HFFc6 (cell line): ENCODE measurements at places on chromosomes 3 and 15. TPM values are rescaled to one million over a fixed set of nuclear protein-coding genes. Genes with fewer than 3 reads are reported as not detected.
A peak's percentile ranks its signal among the peaks of the same experiment; 100 is the strongest.

The IGF2BP2 gene
- 95.7 to 111 TPM (median 103 TPM) in 3 replicates for total RNA-seq

The ATP13A4 gene
- total RNA-seq, result not detected in 3 replicates

DNA sequence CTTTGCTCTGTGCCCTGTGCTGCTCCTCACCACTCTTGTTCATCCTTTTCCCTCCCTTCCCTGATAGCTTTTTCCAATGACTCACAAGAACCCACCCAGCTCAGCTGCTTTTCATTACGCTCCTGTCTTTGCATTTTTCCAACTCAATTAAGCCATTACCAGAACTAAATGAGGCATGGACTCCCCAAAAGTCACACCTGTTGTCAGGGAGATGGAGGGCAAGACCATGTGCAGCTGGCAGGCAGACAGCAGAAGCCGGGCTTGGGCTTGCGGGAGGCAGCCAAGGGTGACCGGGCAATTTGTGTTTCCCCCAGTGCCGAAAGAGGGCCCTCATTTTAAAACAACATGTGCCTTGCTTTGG is 64.3 kb downstream of the CASR start:
- DNase-seq, result peak; percentile 11

DNA sequence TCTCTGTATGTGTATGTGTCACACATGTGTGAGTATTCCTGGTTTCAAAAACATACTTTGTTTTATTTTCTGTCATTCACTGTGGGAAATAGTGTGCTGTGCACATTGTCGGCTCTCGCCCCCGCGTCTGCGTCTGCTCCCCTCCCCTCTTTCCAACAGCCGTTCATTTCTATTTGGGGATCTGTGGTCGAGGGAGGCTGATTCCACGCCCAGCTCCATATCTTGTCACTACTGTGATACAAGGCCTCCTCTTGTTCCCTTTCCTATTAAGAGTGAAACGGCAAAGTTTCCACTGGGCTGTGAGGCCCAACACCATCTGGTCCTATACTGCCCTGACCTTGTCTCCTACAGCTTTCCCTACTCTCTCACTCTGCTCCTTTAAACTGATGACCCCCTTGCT is 172.5 kb upstream of the LRIG1 start:
- no peak for DNase-seq

The RTP1 gene
- not detected in 3 replicates for total RNA-seq

GRCh38 chr3:4493941-4494894 is 1.1 kb downstream of the ITPR1 start:
- DNase-seq, result no peak

DNA sequence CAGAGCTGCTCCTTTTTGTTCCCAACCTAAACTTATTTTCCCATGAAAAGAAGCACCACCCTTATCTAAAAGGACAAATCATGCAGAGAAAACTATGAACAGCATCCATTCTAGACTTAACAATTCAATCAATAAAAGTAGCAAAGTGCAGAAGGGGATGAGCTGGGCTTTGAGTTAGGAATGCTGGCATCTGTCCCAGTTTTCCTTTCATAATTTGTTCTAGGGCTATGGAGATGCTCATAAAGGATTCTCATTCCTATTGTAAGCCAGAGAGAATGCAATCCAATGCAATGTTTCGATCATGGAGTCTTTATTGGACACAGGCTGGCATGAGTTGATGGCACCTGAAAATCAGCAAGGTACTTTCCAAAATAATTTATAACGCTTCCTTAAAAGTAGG is 330.6 kb downstream of the VPS13C start:
- no peak for DNase-seq

The ZNF385D gene
- total RNA-seq, result 3.0 to 8.1 TPM (median 6.3 TPM) in 3 replicates

DNA sequence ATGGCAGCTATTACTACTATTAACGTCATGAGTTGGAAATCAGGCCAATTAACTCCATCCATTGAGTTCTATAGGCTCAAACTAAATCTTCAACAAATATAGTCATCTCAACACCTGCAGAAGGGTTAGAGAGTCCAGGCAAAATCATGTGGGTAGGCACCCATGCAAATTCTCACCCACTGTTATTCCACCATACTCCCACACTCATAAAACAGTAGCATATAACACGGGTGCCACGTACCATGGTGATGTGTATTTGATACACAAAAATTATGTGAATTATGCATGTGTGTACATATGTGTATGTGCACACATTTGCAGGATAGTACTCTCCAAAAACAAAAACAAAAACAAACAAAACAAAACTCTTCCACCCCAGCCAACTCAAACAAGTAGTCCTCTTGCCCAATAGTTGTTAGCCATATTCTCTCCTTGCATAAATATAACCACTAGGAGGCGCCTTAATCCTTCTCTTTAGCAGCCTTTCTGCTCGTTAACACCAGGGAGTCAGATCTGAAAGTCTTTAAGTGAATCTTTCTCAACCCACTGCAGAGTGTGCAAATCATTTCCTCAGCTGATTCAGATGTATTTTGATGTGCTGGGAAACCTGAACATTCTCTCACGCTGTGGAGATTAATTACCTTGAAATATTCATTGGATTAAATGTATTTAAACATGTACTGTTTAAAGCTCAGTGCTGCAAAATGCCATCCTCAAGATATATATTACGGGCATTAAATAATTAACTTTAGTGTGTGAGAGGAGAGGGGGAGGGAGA is 38.0 kb upstream of the COPB2 start:
- DNase-seq, result peak; percentile 60

GRCh38 chr3:71078199-71078598 is 505.3 kb downstream of the FOXP1 start:
- no peak for DNase-seq
